ENCODE measurements at places on chromosomes 3 and 15. TPM values are rescaled to one million over a fixed set of nuclear protein-coding genes. Genes with fewer than 3 reads are reported as not detected.
A peak's percentile ranks its signal among the peaks of the same experiment; 100 is the strongest.

HDC gene
- not detected for total RNA-seq

DNA sequence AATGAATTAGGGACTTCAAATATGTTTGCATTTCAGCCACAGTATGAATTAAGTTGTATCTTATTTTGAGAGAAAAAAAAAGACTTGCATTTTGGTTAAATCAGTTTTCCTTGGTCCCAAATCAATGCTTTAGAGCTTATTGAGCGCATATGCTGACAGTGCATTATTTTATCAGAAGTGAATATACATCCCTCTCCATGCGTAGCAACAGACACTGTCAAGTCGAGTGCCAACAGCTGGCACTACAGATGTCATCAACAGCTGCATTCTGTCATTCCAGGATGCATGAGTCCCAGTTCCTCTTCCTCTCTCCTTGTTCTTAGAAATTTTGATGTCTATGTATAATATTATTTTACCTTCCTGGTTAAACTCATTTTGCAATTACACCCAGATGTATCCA lies 156.1 kb upstream of the FOXB1 start:
- DNase-seq, result no peak

FAM3D gene
- not detected for total RNA-seq

FEZF2 gene
- total RNA-seq, result not detected

CCDC9B gene
- 8.5 TPM for total RNA-seq

GRCh38 chr15:51448622-51449399 lies 107.4 kb downstream of the GLDN start:
- DNase-seq, result no peak

DNA sequence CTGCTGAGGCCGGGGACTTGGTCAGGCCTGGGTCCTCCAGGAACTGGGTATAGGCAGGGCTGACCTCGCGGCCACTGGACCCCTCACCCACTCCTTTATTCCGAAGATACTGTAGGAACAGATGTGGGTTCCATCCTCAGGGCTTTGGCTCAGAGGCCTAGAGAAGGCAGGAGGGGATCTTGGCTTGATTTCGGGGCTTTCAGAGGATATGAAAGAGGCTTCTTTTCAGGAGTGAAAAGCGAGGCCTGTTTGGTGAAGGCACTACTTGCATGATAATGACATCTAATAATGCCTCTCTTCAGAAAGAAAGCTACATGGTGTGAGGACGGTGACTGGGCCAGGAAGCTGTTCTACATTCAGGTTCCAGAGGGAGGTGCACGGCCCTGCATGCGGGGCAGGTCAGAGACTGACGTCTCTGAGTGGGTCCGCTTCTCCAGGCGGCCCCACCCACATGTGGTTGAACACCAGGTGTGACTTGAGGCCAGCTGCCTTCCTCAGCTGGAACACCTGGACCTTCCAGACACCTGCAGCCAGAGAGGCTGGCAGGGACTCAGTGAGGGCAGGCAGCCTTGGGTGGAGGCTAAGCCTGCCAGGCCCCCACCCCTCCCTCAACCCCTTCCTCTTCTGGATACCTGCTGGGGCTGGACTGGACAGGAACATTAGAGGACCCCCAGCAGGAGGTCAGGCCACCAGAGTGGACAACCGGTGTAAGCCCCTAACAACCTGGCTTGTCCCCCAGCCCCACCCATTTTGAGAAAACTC lies 31.1 kb upstream of the HHATL start:
- DNase-seq, result no peak

GRCh38 chr15:89363770-89364169 lies 29.1 kb upstream of the POLG start:
- no peak for DNase-seq

GRCh38 chr3:43155464-43156121 lies 49.7 kb upstream of the POMGNT2 start:
- DNase-seq, result peak; percentile 76

GRCh38 chr3:185065059-185065458 lies 87.8 kb downstream of the C3orf70 start:
- no peak for DNase-seq

GRCh38 chr3:150710097-150710496 lies 6.4 kb upstream of the ERICH6 start:
- peak; percentile 91 for DNase-seq

TRAT1 gene
- total RNA-seq, result not detected

- DNase-seq, result no peak
Measured at GRCh38 chr3:36846406-36846805, 82.1 kb upstream of the DCLK3 start.

DNA sequence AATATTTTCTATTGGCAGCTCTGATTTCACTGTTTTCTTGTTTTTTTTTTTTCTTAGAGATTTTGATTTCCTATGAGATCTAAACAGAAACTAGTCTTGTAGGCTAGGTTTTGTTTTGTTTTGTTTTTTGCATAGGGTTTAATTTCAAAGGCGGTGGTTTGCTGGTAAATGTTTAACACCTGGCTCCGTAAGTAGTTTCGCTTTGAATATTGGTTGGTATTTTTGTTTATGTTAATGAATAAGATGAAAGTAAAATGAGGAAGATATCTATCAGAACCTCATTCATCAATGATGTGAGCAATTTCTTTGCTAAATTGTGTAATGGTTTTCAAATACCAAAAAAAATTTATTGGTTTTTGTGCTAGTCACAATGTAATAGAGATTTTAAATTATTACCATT lies 39.7 kb upstream of the TM4SF1 start:
- DNase-seq, result no peak

LRRC49 gene
- total RNA-seq, result 14.5 TPM

GRCh38 chr3:120153294-120153693 lies 59.0 kb upstream of the GSK3B start:
- peak; percentile 91 for DNase-seq

AADACL2 gene
- not detected for total RNA-seq

FOXB1 gene
- total RNA-seq, result not detected

DNA sequence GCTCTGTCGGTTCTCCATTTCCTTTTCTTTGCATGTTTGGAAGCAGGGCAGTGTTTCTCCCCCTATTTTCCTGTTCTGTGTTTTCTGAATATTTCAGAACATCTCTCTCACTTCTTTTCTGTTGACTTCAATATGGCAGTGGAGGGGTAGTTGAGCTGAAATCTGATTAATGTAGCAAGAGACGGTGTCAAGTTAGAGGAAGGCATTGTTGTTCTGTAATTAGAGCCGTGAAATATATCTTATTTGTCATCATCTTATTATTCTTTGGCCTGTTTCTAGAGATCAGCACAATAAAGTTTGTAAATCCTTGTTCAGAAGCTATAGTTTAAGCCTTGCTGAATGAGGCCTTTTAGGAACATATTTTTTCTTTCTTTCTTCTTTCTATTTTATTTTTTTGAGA lies 353.9 kb downstream of the PTPRG start:
- DNase-seq, result no peak

GRCh38 chr3:154059833-154060232 lies 61.4 kb upstream of the ARHGEF26 start:
- no peak for DNase-seq

- no peak for DNase-seq
Measured at GRCh38 chr15:48761393-48762158, 49.3 kb downstream of the CEP152 start.

DNA sequence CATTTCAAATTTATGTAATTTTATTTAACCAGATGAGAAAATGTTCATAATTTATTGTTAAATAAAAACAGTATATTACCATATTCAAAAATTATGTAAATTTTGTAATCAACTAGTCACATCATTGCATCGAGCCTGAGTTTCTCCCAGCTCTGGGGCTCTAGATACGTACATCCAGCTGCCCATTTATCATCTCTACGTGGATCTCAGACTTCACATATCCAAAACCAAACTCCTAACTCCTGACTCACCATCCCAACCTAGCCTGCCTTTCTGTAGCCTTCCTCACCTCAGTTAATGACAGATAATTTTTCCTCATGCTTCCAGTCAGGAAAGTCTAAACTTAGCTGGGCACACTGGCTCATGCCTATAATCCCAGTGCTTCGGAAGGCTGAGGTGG lies 194.8 kb downstream of the SSR3 start:
- DNase-seq, result peak; percentile 34

DNA sequence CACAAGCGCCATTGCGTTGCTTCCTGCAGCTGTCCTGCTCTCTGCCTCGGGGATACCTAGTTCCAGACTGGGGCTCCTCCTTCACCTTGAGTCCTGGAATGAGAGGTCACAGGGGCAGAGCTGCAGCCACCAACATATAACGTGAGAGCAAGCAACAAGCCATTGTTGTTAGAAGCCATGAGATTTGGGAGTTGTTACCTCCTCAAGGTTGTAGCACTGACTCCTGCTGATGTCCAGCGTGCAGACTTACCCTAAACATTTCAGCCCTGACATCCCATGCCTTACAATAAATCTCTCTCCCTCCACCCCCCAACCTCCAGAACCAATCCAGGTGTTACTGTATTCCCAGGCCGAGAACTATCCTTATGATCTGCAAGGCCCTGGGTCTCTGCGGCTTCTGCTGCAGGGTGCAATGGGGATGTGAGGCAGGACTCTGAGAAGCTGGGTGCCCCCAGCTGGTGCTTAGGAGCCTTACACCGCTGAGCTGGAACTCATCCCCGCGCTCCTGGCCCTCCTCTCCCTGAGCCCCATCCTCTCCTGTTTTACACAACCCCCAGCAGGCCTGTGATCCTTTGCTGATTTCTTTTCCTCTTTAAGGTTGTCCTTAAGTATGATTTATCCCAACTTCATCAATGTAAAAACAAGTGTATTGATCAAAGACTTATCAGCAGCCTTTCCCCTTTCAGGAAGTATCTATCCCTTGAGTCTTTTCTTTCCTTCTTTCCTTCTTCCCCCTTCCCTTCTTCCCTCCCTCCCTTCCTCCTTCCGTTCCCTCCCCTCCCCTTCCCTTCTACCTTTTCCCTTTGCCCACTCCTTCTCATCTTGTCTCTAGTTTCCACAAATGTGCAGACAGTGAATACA lies 84.2 kb upstream of the ABHD2 start:
- DNase-seq, result peak; percentile 35

GRCh38 chr15:67117370-67117769 lies 52.0 kb downstream of the SMAD3 start:
- peak; percentile 73 for DNase-seq

UPK1B gene
- total RNA-seq, result not detected

DNA sequence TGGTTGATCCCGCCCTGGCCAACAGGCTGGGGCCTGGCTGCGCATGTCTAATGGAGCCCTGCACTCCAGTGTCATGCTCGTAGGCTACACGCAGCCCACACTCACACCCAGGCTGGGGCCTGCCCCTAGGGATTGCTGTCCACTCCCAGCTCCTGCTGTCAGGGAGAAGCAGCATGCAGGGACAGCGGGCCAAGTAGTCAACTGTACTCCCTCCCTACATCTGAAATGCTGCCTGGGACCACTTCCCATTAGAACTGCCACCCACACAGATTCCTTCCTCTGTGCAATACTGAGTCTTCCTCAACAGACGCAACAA lies 16.1 kb downstream of the ALS2CL start:
- peak; percentile 24 for DNase-seq

DNA sequence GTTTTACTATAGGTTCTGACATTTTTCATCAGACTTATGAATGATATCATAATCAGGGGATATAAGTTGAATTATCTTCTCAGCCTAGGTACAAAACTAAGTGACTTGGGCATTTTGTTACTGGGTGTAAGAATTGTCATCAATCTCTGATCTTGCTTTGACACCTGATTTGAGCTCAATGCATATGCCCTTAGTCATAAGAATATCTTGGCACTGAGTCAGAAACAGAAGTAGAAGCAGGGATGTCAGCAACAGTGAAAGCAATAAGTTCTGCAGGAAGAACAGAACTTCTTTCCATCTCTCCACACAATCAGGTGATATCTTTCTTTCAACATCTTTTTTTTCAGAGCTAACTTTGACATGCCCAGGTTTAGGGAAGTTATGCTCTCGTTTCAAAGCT lies 14.6 kb downstream of the SLITRK3 start:
- no peak for DNase-seq

DNA sequence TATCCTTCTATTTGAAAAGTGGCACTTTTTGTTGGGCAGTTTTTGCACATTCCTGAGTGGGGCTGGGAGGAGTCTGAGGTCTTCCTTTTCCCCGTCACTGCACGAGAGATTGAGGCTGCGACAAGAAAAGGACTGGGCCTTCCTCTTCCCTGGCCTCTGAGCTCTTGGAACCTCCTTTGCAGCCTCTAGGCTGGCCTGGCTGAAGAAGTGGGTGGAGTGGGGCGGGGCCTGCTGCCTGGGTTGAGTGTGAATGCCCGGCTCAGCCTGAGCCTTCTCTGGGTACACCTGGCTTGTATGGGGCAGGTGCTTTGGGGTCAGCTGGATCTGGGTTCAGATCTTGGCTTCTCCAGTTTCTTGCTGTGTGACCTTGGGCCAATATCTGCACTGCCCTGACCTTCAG lies 43.1 kb downstream of the PLXNA1 start:
- no peak for DNase-seq

DNA sequence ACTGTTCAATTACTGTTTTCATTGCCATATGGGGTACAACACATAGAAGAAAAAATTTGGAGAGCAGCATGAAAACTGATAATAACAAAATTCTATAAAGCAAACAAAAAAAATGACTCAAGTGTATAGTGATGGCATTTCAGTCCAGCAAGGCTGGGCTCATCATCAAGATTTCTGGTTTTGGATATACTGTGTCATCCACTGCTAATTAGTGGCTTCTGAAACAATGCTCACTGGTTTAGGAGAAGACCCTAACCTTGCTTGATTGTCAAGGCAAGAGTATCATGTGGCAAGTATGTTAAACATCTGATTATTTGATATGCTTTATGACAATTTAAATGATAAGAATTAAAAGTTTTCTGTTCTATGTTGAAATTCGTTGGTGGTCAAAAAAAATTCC lies 96.9 kb downstream of the RFX7 start:
- no peak for DNase-seq

SLC49A4 gene
- 10.6 TPM for total RNA-seq

CADPS gene
- 0.59 TPM for total RNA-seq

UROC1 gene
- total RNA-seq, result not detected

- no peak for DNase-seq
Measured at GRCh38 chr15:22880068-22880980, 41.9 kb downstream of the NIPA2 start.

SRGAP3 gene
- total RNA-seq, result 2.3 TPM

- no peak for DNase-seq
Measured at GRCh38 chr15:47670365-47670764, 46.9 kb upstream of the SEMA6D start.

ARGFX gene
- total RNA-seq, result not detected

GRCh38 chr15:47577000-47577399 lies 140.3 kb upstream of the SEMA6D start:
- no peak for DNase-seq

DNA sequence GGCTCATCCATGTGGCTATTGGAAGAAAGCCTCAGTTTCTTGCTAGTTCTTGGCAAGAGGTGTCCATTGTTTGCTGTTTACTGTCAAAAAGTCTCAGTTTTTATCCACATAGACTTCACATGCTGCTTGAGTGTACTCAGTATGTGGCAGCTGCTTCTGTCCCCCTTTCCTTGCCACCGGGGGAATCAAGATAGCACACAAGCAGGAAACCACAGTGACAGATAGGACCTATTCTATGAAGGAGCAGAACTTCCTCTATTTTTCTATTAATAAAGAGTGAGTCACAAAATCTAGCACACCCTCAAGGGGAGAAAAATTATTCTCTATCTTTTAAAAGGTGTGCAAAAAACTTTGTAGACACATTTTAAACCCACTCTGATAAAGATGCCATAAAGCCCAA lies 121.4 kb upstream of the GMNC start:
- DNase-seq, result no peak

- no peak for DNase-seq
Measured at GRCh38 chr3:34856081-34856947, 783.0 kb upstream of the ARPP21 start.

ATP2B2 gene
- 0.72 TPM for total RNA-seq

SLC22A14 gene
- 0.12 TPM for total RNA-seq

TLR9 gene
- not detected for total RNA-seq

Data from RPMI7951 (cell line).